ENCODE measurements at places on chromosomes 3 and 15.

DNA sequence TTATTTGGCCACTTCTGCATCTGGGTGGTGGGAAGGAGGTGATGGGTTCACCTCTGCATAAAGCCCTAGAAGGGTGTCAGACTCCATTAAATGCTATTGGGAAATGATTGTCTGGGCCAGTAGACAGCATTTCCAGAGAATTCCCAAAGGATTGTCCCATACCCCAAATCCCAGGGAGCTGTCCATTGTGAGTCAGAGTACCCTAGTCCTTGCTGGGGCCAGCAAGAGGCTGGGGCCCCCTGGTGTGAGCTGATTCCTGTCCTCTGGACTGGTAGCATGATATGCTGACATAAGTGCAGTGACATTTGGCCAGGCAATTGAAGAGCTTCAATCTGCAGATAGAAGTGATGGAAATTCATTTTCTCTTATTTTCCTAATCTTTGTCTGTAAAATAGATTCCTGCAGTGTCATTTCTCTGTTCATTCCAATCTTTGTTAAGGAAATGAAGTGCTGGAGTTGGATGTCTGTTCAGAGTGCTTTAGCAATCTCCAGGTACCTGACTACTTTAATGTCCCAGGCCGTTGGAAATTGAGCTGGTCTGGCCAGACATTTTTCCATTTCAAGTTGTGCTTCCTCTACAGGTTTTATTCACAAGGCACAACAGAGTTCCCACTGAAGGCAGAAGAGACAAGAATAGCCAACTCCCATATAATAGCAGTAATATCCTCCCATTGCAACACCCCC, 91.2 kb downstream of the RPLP1 start:
- no peak for DNase-seq

DNA sequence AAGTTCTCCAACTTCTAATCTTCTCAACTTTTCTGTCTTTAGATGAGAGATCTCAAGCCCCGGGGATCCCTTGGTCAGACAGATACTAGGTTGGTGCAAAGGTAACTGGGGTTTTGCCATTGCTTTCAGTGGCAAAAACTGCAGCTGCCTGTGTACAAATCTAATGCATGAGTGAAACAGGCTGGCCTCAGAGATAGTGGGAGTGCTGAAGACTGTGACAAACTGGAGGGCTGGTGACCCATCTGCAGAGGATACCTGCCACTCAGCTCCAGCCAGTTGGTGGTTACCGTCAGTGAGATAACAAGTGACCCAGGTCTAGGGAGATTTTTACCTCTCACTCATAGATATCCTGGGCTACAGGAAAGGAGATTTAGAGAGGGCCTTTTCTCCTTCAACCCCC, 85.7 kb downstream of the RYR3 start:
- no peak for DNase-seq

GRCh38 chr3:43465109-43465508, 156.7 kb downstream of the ANO10 start:
- DNase-seq = no peak

- no peak for DNase-seq
These were observed 323.4 kb upstream of the GBE1 start for GRCh38 chr3:82084824-82085223.

GRCh38 chr3:168341192-168341815, 245.6 kb upstream of the GOLIM4 start:
- no peak for DNase-seq

DNA sequence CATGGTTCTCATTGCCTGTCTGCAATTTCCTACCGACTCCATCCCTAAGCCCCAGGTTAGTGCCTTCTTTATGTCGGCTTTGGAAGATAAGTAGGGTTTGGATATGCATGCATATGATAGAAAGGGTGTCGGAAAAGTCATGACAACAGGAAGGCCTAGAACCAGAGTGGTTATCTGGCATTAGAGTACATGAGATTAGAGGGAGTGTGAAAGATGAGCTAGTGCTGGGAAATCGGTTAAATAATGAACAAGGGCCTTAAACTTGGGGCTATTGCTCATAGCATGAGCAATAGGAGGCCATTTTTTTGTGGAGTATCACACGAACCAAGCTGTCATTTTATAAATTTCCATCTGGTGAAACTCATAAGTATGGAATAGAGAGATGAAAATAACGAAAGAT, 54.0 kb upstream of the LPP start:
- no peak for DNase-seq

- DNase-seq = no peak
These were observed 39.8 kb upstream of the SGO1 start for GRCh38 chr3:20225769-20226168.

DNA sequence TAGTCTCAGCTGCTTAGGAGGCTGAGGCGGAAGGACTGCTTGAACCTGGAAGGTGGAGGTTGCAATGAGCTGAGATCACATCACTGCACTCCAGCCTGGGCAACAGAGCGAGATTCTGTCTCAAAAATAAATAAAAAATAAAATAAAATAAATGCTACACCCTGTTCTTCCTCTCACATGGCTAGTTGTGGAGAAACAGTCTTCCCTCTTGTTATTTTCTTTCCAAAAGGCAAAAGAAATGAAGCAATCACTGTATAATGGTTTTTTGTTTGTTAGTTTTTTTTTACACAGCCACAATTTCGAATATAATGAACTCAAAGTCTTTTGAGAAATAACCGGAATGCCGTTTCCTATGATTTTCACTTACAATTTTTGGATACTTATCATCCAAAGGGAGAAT, 4.9 kb upstream of the FRMD4B start:
- no peak for DNase-seq

GRCh38 chr3:172782235-172782634, 31.7 kb downstream of the ECT2 start:
- DNase-seq = no peak

DNA sequence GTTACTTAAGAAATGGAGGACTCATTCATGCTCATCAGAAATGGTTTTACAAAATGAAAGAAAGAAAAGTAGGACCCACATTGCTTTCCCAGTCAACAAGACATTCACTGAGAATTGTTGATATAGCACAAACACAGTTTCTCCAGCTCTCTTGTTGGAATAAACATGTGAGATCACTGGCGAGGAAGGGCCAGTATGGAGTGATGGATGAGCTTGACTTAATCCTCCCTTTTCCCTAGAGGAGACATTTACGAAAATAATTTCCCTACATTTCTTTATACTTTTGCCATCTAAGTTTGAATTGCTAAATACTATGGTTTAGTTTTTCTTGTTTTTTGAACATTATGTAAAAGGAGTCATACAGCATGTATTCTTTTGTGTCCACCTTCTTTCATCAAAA, 15.9 kb upstream of the UBE3A start:
- DNase-seq = no peak

- no peak for DNase-seq
These were observed 155.9 kb upstream of the BCL6 start for GRCh38 chr3:187900993-187901755.

All from hypothalamus (tissue), 51 donors.